ENCODE measurements at places on chromosomes 11 and 22.

DNA sequence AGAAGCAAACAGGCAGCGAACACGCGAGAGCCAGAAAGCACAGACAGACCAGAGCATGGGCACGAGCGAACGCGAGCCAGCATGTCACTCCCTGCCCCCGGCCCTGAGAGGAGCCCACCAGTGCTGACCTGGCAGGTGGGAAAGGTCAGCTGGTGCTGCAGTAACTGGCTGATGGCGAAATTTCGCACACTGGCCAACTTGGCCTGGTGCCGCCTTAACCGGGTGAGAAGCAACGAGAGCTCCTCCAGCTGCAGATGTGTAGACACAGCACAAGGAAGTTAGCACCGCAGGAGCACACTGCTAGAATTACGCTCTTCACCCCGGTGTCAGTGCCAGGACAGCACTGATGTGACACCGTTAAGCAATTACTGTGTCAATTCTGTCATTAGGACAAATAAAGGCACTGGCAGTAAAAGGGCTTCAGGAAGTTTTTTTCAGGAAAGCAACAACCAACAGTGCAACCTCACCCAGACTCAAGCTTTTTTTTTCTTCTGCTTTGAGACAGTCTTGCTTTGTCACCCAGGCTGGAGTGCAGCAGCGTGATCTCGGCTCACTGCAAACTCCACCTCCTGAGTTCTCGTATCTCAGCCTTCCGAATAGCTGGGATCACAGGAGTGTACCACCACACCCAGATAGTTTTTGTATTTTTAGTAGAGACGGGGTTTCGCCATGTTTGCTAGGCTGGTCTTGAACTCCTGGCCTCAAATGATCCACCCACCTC, 76.8 kb downstream of the C11orf58 start:
- DNase-seq = no peak

- no peak for DNase-seq
Measured at GRCh38 chr11:120815319-120816100, 208.4 kb upstream of the TBCEL start.

GRCh38 chr11:11297578-11297977, 55.5 kb downstream of the CSNK2A3 start:
- DNase-seq = no peak

DNA sequence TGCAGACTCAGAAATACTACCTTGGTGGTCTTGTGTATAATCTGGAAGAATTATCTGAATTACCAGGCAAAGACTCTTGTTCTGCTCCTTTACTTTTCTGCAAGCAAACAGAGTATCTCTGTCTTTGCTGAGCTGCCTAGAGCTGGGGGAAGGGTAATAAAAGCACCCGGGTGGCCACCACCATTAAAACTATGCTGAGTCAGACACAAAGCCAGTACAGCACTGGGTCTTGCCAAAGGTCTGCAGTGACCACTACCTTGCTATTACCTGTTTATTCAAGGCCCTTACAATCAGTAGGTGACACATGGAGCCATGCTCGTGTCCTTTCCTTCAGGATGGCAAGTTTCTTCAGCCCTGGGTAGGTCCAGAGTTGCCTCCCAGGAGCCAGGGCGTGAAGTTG, 420.6 kb upstream of the CNTN5 start:
- no peak for DNase-seq

DNA sequence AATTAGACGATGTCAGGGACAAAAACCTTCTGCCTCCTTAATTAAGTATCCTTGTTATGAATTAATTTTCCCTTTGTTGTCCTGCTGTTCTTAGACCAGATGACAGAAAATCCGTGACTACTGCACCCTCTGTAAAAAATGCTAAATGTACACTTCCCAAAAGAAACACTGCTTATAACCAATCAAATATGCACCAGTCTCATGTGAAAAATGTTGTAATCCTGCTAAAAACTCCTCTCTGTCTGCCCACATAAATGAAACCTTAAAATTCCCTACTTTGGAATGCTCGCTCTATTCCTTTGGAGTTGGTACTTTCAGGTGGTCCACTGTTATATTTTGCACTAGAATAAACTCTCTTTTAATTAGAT, 366.8 kb upstream of the CCDC179 start:
- DNase-seq = no peak

- no peak for DNase-seq
Measured at GRCh38 chr11:48033918-48034341, 53.6 kb downstream of the PTPRJ start.

GRCh38 chr11:66856496-66857233, at the start of gene LRFN4:
TSS of gene LRFN4 (plus strand) at chr11:66857064. CDS start at chr11:66857745, 681 bp downstream.
- DNase-seq = no peak

DNA sequence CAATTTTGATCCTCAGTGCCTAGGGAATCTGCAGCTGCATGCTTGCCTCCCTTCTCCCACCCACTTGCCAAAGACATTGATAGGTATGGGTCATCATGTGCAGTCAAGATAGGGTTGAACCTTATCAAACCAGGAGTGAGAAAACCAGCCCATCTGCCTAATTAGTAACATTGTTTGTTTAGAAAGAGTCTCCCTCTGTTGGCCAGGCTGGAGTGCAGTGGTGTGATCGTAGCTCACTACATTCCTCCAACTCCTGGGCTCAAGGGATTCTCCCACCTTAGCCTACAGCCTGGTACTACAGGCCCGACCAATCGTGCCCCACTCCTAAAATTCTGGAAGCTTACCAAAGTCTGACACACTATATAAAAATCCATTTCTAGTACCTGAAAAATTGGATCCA, 4.6 kb downstream of the C11orf71 start:
- peak; percentile 1 for DNase-seq

DNA sequence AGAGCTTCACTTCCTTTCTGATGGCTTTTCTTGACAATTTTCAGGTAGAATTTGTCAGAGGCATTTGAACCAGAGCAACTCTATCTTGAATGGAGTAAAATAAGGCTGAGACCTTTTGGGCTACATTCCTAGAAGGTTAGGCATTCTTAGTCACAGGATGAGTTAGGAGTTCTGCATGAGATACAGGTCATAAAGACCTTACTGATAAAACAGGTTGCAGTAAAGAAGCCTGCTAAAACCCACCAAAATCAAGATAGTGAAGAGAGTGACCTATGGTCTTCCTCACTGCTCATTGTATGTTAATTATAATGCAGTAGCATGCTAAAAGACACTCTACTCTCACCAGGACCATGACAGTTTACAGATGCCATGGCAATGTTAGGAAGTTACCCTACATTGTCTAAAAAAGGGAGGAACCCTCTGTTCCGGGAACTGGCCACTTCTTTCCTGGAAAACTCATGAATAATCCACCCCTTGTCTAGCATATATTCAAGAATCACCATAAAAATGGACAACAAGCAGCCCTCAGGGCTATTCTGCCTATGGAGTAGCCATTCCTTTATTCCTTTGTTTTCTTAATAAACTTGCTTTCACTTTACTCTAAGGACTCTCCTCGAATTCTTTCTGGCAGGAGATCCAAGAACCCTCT, 1519.7 kb upstream of the TENM4 start:
- no peak for DNase-seq

DNA sequence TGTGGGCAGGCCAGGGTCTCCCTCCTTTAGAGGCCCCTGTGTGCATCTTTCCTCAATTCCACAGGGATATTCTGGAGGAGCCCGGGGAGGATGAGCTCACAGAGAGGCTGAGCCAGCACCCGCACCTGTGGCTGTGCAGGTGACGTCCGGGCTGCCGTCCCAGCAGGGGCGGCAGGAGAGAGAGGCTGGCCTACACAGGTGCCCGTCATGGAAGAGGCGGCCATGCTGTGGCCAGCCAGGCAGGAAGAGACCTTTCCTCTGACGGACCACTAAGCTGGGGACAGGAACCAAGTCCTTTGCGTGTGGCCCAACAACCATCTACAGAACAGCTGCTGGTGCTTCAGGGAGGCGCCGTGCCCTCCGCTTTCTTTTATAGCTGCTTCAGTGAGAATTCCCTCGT, 39.1 kb downstream of the TPCN2 start:
- no peak for DNase-seq

GRCh38 chr11:124174001-124174583, 9.1 kb upstream of the OR10D3 start:
- peak; percentile 82 for DNase-seq

GRCh38 chr11:35390737-35391682, 28.3 kb downstream of the SLC1A2 start:
- DNase-seq = no peak

All from SJCRH30 (cell line).